Activated T-cell treated with anti-CD3 and anti-CD28 coated beads for 1 hour (primary cell): ENCODE measurements at places on chromosomes 2 and 18.

DNA sequence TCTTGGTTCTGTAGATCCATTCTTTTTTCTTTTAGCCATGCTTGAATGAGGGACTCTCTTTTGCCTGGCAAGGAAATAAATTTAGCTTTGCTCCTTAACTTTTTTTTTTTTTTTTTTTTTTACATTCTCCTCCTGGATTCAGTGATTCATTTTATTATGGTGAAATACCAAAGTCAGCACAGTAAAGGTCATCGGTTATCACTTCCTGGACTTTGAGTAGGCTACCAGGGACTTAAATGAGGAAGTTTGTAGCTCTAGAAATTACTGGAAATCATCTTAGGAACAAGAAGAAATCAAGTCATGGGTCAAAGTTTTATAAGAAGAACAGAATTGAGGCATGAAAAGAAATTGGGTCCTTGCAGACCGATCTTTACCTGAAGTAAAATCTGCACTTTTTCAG is 75.0 kb downstream of the SOCS6 start:
- DNase-seq = no peak

- DNase-seq = no peak
Measured at GRCh38 chr2:170436077-170436943, 258.4 kb downstream of the MYO3B start.

GRCh38 chr2:50143822-50144575 is 887.9 kb downstream of the NRXN1 start:
- DNase-seq = no peak

DNA sequence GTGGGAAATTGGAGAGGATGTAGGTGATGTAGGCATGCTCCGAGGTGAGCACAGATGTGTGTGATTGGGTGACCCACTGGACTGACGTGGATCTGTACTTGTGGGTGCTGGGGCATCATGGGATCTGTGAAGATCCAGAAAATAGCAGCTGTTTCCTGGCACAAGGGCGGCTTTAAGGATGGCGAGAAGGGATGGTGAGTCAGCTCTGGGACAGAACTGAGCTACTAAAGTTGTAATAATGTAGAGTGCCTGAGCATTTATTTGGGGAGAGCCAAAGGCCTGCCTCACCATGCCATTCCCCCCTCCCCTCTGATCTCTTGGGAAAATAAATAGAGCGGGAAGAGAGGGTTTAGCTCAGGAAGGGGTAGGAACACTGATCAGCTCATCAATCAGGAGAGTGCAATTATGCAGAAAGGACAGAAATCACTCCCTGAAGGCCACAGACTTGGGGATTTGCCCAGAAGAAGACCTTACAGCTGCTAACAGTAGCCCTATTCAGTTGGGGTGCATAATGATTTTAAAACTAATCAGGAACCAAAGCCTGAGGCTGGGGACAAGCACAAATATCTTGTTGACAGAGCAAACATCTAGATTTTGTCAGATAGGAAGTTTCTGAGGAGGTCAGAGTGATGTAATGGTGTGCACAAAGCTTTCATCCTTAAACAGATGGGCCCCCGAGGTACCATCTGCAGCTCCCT is 30.3 kb downstream of the TANC1 start:
- DNase-seq = no peak

DNA sequence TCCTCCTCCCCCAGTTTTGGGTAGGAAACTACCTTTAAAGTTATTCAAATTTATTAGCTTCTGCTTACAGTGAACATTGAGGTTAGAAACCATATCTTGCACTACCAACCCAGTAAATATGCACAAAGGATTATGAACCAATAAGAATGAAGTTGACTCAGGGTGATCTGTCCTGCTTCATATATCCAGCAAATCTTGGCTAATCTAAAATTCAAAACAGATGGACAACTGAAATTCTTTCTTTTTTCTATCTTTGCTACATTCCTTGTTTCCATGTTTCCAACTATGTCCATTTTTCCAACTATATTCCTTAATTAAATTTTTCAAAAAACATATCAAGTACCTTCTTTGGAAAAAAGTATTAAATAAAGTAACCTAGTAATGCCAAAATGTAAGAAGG is 149.3 kb downstream of the FAM124B start:
- DNase-seq = no peak

GRCh38 chr18:24959051-24959476 is 392.9 kb downstream of the ZNF521 start:
- DNase-seq = no peak

- DNase-seq = no peak
Measured at GRCh38 chr2:54275541-54275940, 19.5 kb upstream of the TSPYL6 start.

- DNase-seq = no peak
Measured at GRCh38 chr2:42047488-42048298, at the start of gene PKDCC. Gene PKDCC (plus strand): TSS chr2:42048021. CDS start chr2:42048200, 179 bp downstream.

DNA sequence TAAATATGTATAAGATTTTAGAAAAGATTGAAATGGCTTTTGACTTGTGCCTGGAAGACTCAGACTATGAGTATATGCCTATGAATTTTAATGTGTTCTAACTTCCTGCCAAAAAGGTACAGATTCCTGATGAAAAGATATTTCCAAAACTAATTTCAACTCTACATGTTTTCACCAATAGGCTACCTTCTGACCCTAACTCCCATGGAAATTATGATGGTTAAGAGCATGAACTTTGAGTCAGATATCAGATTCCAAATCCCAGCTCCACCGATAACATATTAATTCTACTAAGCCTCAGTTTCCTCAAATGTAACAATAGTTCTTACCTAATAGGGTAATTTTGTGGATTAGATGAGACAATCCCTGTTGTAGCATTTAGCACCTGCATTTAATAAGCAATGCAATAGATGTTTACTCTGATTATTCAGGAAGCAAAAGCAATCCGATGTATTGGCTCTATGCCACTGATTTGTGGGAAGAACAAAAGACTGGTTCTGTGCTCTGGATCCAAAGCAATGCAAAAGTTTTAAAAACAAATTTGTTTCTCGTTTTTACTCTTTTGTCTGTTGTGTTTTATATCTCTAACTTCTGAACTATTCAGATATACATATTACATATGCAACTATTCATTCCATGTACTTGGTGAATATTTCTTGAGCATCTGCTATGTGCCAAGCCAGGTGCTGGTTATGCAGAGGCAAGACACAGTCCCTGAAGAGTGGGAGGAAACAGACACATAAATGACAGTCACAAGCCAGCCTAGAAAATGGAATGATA is 115.4 kb downstream of the GATA6 start:
- DNase-seq = no peak

- no peak for DNase-seq
Measured at GRCh38 chr2:239566995-239567568, 166.3 kb upstream of the HDAC4 start.

DNA sequence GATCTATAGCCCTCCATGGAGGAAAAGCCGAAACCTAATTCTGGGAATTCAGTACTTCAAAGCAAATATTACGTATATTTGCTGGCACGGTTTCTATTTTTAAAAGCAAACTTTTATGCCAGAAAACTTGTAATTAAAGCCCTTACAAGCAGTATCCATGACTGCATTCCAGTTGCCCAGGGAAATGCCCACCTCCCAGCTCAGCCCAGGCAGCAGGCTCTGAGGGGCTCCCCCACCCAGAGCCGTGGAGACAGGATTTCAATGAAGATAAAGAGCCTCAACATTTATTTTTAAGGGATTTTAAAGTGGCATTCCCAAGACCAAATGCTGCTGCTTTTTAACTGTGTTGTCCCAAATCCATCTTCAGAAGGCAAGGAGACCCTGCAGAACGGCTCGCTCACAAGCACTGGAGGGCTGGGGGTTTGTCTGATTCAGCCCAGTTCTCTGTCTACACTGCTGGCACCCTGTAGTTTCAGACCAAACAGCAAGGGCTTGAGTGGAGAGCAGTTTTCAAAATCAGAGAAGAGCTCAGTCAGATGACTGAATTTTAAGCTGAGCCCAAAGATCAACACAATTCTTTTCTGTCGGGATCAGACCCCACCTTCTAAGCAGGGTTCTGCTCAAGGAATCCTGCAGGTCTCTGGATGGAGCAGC is 105.1 kb downstream of the KCNF1 start:
- DNase-seq = no peak

DNA sequence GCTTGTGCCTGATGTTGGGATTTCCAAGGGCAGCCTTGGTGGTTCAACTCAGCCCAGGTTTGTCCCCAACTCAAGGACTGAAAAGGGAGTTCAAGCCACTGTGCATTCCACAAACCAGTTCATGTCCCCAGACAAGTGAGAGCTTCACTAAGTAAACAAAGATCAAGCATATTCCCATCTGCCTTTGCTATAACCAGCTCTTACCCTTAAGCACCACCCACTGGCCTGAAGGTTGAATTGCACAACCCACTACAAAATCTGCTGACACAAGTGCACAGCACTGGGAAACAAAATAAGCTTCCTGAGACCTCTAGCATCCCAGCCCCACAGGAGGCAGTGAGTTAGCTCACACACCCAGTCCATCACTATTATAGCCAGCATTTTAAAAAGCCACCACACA is 516.7 kb downstream of the NR4A2 start:
- no peak for DNase-seq

DNA sequence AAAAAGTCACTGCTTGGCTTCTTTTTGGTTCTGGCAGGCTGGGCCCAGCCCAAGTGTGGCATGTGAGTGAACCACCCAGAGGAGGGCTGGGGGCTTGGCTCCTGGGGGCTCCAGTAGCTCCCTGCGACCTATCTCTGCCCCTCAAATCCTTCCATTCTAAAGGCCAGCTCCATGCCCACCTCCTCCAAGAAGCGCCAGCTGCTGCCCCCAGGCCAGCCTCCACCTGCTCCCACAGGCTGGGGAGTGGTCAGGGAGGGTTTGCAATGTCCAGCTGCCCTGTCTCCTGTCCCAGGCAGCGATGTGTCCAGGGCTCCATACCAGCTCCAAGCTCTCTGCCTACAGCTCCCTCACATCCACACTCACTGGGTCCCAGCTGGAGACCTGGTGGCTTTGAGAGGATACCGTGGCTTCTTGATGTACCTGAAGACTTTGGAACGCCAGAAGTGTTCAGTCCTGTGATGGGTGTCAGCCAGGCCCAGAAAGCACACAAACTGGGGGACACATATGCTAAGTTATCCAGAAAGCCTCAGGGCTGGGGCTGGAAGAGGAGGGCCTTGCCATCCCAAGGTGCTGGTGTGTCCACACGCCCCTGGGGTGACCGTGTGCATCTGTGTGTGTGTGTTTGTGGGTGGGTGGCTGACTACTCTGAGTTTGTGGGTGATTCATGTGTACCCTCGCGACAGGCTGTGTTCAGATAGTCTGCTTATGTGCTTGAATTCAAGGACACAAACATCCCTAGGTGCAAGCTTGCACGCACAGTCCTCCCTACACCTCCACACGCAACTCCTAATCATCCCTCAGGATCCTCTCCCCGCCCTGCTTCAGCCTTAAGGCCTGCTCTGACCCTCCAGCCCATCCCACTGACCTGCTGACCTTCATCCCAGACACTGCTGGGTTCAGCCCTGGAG is 33.4 kb downstream of the ZFP36L2 start:
- DNase-seq = no peak

DNA sequence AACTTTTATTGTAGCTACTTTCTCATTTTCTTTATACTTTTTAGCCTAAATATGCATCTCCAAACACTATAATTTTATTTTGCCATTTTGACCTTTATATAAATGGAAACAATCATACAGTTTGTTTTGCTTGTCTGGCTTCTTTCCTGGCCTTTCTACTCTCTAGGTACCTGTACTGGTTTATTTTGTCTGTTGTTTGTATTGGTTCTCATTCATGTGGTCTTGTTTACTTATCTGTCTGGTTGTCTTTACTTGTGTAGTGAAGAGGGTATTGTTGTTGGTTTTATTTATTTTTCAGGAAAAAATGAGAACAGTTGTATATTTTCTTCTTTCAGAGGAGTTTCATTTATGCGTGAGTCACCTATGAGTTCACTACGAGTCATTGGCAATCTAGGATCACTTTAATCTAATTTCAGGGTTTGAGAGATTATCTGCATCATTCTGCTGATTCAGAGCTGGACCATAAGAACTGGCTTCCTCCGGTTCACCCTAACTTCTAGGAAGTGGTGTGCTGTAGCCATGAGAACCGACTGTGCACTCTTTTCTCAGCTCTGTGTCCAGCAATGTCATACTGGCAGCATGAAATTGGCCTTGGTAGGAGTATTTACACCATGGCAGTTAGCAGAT is 33.1 kb upstream of the HDAC4 start:
- no peak for DNase-seq

GRCh38 chr2:188894979-188895378 is 79.2 kb upstream of the COL3A1 start:
- no peak for DNase-seq

DNA sequence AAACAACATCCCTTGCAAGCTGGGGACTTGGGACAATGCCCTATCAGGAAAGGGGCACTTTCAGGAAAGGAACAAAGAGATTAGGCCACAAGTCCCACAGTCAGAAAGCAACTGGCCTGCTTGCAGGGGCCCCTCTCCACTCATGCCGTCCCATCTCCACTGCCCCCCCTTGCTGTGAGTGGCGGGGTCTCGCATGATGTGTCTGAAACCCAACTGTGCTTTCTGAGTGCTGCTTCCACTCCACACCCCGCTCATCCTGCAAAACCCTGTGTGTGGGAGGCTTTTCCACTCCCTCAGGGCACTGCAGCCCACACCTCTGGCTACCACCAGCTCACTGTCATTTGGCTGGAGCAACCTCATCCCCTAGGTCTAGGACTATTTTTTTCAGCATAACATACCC is 7.9 kb downstream of the HS6ST1 start:
- DNase-seq = no peak

GRCh38 chr2:3465844-3466481 is 53.4 kb downstream of the ADI1 start:
- no peak for DNase-seq
